ENCODE measurements at places on chromosomes 3 and 15.

GRCh38 chr3:153958635-153959595 lies 162.3 kb upstream of the ARHGEF26 start:
- DNase-seq, result no peak

DNA sequence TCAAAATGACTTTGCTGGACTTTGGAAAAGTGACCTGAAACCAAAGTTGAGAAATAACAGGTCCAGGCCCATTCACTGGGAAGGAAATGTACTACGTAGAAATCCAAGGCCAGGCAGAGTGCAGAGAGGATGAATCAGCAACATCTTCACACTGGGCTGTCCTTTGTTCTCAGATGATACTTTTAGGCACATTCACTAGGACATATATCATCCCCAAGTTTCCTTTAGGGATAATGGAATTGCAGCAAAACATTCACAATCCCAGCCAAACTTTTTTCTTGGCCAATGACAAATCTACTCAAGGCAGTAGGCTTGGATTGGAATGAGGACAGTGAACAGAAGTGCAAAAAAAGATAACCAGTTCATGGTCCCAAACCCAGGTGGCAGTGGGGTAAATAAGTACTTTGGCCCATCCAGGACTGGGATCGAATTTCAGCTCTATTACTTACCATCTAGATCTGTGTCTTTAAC lies 75.1 kb downstream of the CLDN11 start:
- no peak for DNase-seq

- DNase-seq, result no peak
Observed at GRCh38 chr3:71565316-71565715, 18.2 kb downstream of the FOXP1 start.

DNA sequence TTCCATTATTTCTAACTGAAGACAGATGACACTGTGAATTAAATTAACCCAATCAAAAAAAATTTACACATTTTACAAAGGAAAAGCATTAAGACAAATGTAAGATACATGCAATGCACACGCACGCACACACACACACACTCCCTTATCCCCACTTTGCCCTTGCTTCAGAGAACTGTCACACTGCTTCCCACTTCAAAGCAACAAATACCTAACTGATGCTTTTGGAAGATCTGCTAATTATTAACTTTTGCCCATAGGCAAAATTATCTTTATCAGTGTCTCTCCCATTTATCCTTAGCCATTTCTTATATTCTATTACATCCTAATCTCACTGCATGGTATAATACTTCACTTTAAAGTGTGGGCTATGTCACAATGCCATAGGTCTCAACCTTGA lies 60.3 kb downstream of the SETD2 start:
- no peak for DNase-seq

- no peak for DNase-seq
Observed at GRCh38 chr3:43448098-43448497, 161.8 kb downstream of the SNRK start.

DNA sequence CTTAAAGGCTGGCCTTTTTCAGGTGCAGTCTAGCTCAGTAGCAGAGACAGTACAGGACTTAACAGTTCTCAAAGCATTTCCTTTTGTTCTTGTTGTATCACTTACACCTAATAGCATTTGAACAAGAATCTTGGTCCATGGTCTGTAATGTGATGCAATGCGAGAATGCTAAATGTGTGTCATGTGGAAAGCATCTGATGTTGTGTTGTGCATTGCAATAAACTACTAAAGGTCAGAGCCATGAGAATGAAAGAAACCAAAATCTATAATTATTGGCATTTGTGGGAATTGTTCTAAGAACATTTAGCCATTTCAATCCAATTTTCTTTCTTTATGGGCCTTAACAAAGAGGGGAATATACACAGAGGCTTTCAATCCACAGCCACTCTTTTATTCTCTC lies 324.5 kb upstream of the ROBO2 start:
- DNase-seq, result no peak

DNA sequence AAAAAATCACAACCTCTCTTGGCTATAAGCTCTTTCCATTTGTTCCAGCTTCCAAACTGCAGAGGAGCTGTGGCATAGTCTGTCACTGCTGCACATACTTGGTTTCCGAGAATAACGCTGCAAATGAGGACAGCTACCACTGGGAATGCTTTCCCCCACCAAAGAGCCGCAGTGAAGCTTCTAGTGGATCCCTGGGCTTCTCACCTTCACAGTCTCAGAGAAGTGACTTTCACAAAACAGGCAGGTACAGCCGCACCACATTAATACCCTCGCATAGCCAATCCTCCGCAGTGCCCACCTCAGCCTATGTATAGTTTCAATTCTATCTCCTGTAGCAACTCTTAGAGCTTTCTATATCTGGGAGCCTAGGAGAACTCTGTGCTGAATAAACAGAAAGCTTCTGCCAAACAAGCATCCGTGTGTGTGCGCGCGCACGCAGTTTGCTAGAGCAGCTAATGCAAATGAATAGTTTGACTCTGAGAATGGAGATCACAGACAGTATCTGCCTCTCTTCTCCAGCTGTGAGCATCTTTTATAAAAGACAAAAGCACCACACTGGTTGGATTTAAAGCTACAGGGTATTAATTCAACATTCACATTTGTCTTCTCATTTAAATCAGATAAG lies 81.9 kb upstream of the PLXND1 start:
- no peak for DNase-seq

GRCh38 chr3:33940736-33941135 lies 142.3 kb downstream of the PDCD6IP start:
- no peak for DNase-seq

DNA sequence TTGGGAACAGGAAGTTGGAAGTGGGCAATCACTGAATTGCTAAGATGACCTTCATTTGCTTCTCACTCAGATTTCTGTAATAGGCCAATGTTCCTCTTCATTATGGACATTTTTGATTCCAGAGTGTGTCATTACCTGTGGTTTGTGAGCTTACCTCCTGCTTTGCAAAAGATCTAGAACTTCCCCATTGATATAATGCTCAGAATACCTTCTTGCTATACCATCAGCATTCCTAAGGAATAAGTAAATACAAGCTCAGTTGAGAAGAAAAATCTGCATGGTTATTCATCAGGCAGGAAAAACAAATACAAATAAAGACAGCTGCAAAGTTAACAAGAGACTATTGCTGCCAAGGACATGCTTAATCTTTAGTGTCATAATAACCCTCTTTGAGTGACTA lies 5.6 kb upstream of the RPL14 start:
- no peak for DNase-seq

GRCh38 chr3:78736863-78737262 lies 1030.9 kb downstream of the ROBO1 start:
- no peak for DNase-seq

DNA sequence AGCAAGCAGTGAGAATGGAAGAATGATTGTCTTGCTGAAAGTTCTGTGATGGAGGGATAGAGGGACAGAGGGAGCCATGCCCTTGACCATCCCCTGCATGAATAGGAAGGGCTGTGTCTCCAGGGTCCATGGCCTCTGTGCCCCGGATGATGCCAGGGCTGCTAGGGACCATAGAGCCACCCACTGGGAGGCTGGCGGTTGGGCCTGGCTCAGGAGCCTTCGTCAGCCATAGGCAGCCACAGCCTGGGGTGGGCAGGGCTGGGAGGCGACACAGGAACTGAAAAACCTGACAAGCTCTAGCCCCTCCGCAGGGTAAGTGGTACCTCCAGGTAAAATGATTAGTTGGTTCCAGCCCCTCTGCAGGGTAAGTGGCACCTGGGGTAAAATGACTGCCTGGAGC lies 19.1 kb upstream of the LAMP3 start:
- no peak for DNase-seq

DNA sequence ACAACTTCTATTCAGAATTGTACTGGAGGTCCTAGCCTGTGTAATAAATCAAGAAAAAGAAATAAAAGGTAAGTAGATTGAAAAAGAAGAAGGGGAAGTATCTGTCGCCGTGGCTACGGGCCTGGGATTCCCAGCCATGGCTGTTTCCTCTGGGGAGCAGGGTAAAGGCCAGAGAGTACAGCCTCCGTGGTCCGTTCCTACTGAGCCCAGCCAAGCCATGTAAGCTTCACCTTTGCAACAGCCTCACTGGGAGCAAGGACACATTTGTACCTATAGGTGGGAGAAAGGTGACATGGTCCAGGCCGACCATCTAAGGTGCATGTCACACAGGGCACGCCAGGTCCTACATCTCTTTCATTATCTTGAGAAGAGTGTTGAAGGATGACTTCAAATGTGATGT lies 71.3 kb downstream of the ANP32A start:
- no peak for DNase-seq

GRCh38 chr3:30894521-30895251 lies at the start of gene GADL1:
GADL1 (minus strand) TSS chr3:30894661; CDS start chr3:30894614, 47 bp downstream.
- no peak for DNase-seq

- DNase-seq, result no peak
Observed at GRCh38 chr3:37197810-37198371, 23.5 kb upstream of the LRRFIP2 start.

GRCh38 chr3:128804811-128805155 lies 74.6 kb upstream of the ACAD9 start:
- no peak for DNase-seq

GRCh38 chr15:75775296-75776064 lies 62.8 kb upstream of the CSPG4 start:
- no peak for DNase-seq

DNA sequence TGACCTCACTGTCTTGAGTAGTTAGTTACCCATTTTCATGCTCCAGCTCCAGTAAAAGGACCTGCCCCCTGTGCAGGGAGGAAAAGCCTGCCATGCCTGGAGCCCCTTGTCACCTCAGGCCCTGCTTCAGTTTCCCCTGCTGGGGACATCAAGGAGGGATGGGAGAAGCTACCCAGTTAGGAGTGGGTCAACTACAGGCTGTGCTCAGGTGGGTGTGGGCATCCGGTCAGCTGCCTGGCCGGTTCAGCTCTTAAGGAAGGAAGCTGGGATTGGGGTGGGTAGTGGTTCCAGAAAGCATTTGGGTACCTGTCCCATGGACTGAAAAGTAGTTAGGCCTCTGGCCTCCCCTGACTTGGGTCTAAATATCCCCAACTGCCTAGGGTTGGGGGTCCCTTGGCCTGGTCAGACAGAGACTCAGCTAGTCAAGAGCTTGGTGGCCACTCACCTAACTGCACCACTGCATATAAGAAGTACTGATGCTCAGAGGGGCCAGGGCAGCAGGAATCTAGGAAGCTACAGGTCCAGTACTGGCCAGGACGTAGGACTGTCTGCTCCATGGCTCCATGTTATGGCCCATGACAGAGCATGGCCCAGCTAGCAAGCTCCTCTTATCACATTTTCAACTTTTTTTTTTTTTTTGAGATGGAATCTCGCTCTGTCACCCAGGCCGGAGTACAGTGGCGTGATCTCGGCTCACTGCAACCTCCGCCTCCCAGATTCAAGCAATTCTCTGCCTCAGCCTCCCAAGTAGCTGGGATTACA lies 549 bp downstream of the LSMEM2 start:
- no peak for DNase-seq

- no peak for DNase-seq
Observed at GRCh38 chr15:39273717-39274411, 307.0 kb upstream of the THBS1 start.

GRCh38 chr3:49566312-49566711 lies 12.0 kb downstream of the BSN start:
- no peak for DNase-seq

DNA sequence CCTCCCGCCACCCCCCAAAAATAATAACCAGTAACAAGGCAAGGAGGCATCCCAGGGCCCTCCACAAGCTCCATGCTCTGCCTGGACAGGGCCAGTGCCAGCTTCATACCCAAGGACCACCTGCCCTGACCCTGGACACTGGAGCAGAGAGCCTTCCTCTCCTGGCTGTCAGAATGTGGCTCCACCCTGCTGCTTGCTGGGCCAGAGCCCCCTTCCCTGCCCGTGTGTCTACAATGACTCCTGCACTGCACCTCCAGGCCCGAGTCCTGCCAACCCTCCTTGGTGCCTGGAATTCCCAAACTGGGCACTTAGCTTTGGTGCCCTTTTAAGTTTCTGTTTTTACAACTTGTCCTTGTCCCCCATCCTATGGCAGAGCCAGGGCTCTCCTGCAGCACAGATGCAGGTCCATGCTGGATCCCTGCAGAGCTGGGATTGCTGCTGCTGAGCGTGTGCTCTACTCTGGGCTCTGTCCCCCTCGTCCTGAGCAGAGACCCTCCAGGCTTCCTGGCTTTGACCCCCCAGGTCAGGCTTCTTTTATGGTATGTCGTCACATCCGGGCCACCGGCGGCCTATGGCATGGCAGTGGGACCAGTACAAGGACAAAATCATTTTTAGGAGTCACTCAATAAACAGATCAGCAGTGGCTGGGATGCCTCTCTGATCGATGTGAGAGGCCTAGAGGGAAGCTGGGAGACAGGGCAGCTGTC lies 11.4 kb upstream of the SNRPA1 start:
- no peak for DNase-seq

DNA sequence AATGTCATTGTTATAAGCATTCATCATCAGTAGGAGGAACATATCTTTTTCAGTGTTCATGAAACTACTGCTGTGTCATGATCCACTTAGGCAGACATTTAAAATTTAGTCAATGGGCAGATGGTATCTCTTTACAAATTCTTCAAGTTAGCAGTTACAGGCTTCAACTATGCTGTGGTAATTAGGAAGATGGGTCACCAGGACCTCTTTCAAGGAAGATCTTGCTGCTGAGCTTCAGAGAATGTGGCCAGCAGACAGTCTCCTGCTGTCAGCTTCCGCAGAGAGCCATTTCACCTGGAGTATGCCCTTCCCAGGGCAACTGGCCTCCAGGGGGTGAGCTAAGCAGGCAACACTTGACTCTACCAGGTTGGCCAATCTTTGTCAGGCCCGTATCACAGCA lies 19.4 kb downstream of the IFT57 start:
- DNase-seq, result no peak

DNA sequence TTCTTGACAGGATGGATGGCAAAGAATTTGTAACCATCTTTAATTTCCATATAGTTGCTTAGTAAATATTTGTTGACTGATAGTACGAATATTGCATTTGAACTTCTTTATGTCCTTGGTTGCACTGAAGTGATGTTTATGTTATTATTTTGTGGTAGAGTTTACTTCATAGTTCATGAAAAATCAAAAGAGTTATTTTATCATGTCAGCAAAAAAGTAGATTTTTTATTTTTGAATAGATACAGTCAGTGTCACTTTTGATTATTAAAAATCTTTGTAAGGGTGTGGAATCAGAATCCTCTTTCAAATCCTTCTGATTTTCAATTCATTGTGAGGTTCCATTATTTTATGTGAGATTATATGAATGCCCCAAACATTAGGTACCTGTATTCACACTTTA lies 35.0 kb downstream of the FILIP1L start:
- DNase-seq, result no peak

DNA sequence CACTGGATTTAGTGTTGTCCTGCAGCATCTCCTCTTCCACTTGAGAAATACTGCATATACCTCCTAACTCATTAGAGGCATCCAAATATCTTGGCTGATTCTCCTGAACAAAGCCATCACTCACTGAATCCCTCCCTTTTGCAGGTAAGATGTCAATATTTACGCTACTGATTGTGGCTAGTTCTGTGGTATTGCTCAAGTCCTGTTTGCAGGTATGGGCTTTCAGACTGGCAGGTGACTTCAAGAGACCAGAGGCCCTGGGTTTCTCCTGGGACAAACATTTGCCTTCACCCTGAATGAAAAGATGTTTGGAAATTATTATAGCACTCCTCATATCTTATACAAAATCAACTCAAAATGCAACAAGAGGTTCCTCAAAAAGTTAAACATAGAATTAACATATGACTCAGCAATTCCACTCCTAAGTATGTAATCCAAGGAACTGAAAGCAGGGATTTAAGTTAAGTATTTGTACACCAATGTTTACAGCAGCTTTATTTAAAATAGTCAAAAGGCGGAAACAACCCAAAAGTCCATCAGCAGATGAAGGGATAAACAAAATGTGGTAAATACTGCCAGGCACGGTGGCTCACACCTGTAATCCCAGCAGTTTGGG lies 18.6 kb downstream of the NEK4 start:
- no peak for DNase-seq

Data from vagina (tissue), 2 donors.